NCI-H446 (cell line): ENCODE measurements at places on chromosomes 7 and 10.

GRCh38 chr10:14751921-14752320 lies 22.8 kb downstream of the FAM107B start:
- peak; percentile 60 for DNase-seq

DNA sequence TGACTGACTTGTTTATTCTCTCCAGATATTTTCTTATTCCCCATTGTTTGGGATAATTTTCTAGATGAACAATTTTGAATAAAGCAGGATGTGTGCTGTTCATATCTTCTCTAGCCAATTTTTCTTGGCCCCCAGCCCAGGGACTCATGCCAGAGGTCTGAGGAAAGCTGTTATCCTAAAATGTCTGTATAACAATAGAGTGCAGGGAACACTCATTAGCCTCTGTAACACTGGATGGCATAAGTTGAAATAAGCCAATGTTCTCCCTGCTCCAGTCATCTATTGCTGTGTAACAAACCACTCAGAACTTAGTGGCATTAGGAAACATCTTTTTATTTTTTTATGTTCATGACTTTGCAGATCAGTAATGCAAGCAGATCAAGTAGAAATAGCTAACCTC lies 121.7 kb upstream of the TRIM24 start:
- peak; percentile 94 for DNase-seq

DNA sequence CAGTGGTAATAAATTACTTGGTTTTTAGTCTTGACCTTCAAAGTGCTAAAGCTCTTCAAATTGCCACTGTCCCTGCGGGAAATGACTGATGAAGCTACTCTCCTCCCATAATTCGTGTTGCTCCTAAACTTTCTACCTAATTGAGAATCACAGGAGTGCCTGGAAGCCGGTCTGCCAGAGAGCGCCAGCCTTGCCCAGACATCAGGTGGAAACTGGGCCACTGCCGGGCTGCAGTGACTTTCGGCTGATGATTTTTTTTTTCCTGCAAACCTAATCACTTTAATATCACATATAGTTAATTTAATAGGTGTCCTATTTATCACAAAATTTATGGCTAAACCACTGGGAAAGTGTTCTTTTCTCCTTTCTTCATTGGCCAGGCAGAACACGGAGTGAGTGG lies 59.6 kb upstream of the UBE3C start:
- no peak for DNase-seq

- DNase-seq = no peak
Measured at GRCh38 chr7:66281678-66282590, 76.8 kb downstream of the TPST1 start.

DNA sequence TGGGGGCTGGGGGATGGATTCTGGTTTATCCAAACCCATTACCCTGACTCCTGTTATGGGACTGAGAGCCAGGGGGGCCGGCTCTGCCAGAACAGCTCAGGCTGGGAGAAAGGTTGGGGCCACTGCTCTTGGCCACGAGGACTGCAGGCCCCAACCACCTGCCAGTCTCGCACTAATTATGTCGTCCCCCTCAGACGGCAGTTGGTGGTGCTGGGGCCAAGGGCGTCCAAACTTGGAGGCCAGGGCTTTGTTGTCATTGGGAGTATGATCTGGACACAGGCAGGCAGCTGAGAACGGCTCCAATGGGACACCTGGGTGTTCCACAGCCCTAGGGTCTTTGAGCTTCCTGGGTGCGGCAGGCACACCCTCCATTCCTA lies 34.7 kb downstream of the DRGX start:
- DNase-seq = no peak

DNA sequence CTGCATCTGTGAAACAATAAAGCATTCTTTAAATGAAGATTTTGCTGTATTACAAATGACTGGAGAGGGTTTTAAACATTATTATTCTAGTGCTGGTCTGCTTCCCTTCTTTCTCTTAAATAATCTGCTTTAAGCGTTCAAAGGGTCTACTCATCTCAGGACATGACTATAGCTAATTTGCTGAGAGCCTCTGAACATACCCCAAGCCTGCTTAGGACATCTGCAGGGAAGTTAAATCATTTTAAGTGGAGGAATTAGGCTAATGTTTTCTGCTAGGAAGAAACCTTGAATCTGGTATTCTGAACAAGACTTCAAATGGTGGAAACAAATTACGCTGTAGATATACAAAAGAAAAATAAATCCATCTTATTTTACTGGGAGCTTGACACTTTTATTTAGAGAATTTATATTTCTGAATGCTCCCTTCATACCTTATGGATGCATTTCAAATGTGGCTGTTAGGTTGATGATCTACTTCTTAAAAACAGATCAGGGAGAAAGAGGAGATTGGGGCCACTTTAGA lies 124.4 kb upstream of the ITGB1 start:
- no peak for DNase-seq

GRCh38 chr7:75626954-75627353 lies 111.8 kb downstream of the HIP1 start:
- DNase-seq = no peak

DNA sequence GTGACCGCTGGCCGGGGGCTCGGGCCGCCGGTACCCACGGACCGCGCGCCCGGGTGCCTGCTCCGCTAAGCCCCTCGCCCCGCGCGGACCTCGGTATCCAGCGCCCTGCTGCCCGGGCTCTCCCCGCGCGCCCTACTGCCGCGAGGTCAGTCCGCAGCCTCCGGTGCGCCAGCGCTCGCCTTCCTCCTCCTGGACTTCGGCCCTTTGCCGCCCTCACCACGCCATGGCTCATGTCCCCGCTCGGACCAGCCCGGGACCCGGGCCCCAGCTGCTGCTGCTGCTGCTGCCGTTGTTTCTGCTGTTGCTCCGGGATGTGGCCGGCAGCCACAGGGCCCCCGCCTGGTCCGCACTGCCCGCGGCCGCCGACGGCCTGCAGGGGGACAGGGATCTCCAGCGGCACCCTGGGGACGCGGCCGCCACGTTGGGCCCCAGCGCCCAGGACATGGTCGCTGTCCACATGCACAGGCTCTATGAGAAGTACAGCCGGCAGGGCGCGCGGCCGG lies 483 bp downstream of the GDF10 start:
- no peak for DNase-seq

GRCh38 chr7:139871331-139871730 lies 42.3 kb downstream of the TBXAS1 start:
- no peak for DNase-seq

GRCh38 chr7:24896031-24896501 lies 83.9 kb downstream of the OSBPL3 start:
- no peak for DNase-seq

GRCh38 chr7:158911145-158911544 lies 54.8 kb downstream of the DYNC2I1 start:
- no peak for DNase-seq

DNA sequence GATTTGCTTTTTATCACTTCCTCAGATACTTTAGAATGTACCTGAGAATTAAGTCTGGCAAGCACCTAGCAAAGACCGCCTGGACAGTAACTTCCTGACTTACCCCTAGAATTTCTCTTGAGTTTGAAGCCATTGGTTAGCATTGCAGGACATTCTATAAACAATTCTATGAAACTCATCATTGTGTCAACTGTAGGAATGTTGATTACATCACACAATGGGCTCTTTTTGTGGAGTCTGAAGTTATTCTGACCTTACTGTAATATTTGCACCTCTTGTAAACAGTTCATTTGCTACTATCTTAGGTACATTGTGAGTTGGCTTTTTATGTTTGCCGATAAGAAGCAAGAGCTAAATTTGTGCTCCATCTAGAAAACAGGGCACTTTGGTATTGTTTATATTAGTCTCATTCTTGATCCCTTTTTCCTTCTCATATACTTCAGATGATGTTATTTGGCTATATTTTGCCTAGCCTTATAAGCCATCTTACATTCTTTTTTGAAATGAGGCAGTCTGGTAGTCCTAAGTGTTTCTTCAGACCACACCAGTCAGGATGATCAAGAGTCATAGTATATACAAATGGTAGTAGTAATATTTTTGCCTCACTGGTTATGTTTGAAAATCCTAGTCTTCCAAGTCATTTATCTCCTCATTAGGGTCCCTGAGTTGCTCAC lies 52.4 kb downstream of the CASD1 start:
- no peak for DNase-seq

DNA sequence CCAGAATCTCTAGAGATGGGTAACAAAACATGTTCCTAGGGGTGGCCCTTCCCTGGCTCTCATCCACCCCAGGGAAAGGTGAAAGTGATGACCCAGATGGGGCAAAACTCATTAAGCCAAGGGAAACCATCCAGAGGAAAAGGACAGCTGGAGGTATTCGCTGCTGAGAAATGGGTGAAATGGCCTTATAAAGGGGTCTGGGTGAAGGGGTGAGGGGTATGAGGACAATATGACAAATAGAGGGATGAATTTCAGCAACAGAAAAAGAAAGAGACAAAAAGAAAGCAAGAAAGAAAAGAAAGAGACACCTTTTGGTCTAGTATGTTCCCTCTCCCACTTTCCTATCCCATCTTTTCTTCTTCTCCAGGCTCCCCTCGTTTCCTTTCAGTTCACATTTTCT lies 26.6 kb downstream of the ARHGAP21 start:
- no peak for DNase-seq

GRCh38 chr10:88115968-88116367 lies 252.5 kb downstream of the PTEN start:
- DNase-seq = no peak

DNA sequence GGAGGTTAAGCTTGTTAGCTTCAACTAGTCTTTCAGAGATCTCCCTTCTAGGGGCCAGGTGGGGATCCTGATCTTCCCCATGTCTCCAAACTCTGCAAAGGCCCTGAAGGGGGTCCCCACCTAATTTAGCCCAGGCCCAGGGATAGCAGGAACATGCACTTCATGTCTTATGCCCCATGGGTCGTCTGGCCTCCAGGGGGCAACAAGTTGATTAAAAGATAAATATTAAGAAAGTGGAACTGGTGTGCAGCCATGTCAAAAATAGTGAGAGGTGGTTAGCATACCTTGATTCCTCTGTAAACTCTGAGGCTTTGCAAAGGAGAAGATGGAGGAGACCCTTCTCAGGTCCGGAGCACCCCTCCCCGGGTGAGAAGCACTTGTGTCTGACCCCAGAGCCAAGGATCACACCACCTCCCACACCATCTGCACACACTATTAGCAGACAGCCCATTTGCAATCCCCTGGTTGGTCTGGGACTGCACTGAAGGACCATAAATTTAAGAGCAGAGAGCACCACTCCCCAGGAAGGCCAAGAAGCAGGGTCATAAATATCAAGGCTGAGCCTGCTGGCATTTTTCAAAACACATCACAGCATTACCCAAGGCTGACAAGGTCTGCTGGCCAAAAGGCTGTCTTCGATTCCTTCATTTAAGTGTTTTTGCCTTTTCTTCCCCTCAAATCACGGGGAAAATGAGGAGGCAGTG lies 44.2 kb upstream of the LRRC18 start:
- DNase-seq = no peak

- DNase-seq = peak; percentile 3
Measured at GRCh38 chr10:91162495-91163268, 57.8 kb upstream of the PCGF5 start.

- DNase-seq = no peak
Measured at GRCh38 chr7:83559887-83560286, 89.1 kb downstream of the SEMA3E start.

GRCh38 chr7:45683556-45684148 lies 109.5 kb downstream of the ADCY1 start:
- DNase-seq = no peak

DNA sequence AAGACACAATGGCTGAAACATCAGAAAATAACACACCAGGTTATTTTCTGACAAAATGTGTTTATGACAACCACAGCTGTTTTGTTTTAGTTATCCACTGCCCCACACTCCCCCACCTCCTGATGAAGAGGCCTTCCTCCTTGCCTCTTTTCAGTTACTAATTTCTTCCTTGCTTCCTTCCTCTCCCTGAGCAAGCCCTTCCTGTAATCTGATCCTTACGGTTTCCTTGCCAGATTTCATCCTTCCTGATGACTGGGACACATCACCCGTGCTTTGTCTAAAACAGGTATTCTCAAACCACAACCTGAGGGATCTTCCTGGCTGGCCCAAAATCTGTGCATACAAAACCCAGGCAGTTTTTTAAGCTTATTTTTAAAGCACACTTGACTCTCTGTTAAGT lies 39.4 kb downstream of the CHST15 start:
- no peak for DNase-seq

GRCh38 chr10:46050941-46051623 lies 5.0 kb upstream of the MSMB start:
- no peak for DNase-seq

DNA sequence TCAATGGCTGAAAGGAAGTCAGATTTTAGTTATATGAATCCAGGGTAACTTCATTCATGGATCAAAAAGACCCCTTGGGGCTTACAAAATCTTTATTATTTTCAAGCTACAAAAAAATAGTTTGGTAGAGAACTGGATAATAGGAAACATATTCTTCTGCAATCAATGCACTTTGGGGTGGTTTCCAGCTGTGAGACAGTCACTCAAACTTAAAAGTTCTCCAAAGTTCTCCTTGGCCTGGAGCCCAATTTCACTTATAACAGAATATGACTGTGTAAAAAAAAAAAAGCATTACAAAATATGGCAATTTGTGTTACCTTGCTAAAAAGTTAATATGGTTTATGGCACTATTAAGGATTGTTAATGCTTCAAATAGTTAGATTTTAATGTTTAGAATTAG lies 255.5 kb downstream of the AGMO start:
- DNase-seq = no peak

GRCh38 chr7:33509206-33509605 lies 379.8 kb downstream of the BBS9 start:
- DNase-seq = no peak

DNA sequence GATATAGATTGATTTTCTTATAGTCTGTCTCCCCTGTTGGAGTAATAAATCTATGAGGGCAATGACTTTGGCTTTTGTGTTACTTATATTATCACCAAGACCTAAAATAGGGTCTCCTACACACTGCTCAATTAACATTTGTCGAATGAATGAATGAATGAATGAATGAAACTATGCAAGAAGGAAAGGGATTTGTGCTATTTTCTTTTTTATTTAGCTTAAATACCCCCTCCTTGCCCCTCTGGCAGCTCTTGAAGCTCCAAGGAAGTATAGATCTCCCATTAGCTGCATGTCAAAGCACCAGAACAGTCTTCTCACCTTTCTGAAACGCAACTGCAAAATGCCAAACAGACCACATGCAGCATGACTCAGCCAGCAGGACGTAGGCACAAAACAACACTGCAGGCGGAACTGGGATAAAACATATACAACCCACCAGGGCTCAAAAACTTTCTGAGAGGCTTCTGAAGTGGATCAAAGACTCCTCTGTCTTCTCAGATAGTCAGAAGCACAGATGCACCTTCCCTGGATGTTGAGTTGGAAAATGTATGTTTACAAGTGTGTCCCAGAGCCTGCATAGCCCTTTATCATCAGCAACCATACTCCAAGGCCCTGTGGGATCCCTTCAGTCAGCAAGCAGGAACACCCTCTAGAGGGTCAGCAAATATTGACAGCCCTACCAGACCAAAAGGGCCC lies 187.8 kb downstream of the NPSR1 start:
- DNase-seq = no peak

GRCh38 chr10:49542353-49542752 lies 3.4 kb upstream of the ERCC6 start:
- DNase-seq = no peak

DNA sequence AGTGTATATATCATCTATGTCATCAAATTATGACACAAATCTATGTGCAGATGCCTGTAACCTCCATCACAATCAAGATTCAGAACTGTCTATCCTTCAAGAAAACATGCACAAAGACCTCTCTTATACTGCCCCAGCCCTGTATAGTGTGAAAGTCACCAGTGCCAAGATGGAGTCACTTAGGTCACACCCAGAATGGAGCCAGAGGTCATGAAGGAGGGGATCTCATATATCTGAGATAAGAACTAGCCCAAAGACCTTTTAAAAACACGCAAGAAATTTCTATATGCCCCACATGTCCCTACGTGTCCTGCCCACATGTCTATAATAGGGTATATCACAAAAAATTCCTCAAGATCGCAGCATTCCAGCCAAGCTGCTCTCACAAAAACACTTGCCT lies 20.1 kb upstream of the GATAD1 start:
- DNase-seq = no peak
